Urinary bladder (tissue), 4 donors: ENCODE measurements at places on chromosomes 2 and 18. TPM values are rescaled to one million over a fixed set of nuclear protein-coding genes. Genes with fewer than 3 reads are reported as not detected.

- DNase-seq = no peak
These were observed 242.1 kb upstream of the TNP1 start for GRCh38 chr2:217101972-217102371.

GRCh38 chr2:55922291-55922907 lies 1.2 kb downstream of the EFEMP1 start:
- no peak for DNase-seq

Gene SPAST
- 50.2 TPM for total RNA-seq

DNA sequence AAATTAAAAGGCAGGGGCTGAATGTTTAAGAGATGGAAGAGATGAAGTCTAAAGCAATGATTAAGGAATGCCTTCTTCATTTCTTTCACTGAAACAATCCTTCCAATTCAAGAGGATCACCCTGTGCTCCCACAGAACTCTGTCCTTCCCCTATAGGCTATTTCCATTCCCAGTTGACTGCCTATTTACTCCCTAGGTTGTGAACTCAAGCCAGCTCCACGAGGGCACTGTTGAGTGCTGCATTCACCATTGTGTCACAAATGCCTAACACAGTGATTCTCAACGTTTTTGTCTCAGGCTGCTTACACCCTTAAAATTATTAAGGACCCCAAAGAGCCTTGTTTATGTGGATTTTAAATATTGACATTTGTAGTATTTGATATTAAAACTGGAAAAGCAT lies 112.4 kb downstream of the AOX1 start:
- DNase-seq = no peak

Gene PRKCE
- 29.7 TPM for total RNA-seq

GRCh38 chr2:2846332-2847208 lies 515.5 kb upstream of the MYT1L start:
- peak; percentile 65 for DNase-seq

Gene RGPD6
- total RNA-seq = 99.4 TPM

Gene CDH7
- 5.6 TPM for total RNA-seq

DNA sequence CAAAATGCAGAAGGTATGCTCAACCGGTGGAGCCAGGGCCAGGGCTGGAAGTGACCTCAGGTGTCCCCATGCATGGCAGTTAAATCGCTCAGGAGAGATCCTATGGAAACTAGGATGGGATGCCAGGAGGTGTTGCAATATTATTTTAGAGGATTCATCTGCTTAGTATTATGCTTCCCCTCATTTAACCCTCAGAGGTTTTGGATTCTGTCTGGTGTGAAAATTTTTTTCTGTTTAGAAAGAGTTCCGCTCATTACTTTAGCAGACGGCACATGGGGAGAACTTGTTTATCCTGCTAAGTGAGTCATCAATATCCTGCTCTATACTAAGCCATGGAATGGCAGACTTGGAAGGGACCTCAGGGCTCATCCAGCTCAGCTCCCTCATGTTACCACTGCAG lies 42.5 kb downstream of the TRIB2 start:
- DNase-seq = no peak

DNA sequence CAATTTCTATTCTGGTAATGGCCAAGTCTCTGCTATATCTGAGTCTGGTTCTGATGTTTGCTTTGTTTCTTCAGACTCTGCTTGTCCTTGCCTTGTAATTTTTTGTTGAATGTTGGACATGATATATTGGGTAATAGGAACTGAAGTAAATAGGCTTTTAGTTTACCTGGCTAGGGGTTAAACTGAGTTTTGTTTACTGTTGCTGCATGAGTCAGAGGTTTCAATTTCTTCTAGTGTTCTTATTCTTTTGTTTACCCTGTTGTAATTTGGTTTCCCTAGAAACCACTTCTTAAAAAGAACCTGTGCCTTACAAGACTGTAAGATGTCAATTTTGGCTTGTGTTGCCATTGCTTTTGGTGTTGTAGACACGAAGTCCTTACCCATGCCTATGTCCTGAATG lies 285.0 kb upstream of the KCNH7 start:
- no peak for DNase-seq

DNA sequence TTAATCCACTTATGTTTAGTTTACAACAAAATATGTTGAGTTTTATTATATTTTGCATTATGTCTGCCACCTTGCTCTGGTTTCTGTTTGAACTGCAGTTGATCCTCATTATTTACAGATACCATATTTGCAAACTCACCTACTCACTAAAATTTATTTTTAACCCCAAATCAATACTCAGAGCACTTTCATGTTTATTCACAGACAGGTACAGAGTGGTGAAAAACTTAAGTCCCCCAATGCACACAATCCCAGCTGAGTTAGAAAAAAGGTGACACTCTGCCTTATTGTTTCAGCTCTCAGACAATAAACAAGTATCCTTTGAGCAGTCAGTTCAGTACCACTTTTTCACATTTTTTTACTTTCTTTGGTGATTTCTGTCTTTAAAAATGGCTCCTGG lies 13.7 kb downstream of the GCG start:
- no peak for DNase-seq

DNA sequence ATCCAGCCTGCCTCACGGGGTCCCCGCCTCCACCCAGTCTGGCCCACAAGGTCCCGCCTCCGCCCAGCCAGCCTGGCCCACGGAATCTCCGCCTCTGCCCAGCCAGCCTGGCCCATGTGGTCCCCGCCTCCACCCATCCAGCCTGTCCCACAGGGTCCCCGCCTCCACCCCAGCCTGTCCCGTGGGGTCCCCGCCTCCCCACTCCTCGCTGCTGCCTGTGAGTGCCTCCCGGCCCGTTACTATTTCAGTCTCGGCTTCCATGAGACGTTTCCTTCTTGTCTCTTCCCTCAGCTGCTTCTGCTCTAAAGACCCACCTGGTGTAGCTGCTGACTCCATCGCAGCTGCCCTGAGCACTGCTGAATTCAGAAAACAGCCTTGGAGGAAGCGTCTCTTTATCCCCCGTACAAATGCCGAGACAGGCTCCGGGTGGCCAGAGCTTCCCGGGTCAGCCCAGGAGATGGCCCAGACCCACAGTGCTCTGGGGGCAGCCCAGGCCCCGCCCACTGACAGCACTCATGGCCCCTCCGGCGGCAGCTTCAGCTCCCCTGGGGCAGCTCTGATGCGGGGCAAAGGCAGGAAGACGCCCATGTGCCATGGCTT lies 69.8 kb downstream of the NFATC1 start:
- DNase-seq = no peak

- DNase-seq = no peak
These were observed 7.8 kb upstream of the POMC start for GRCh38 chr2:25176138-25176537.

Gene ACTG2
- total RNA-seq = 637 TPM

DNA sequence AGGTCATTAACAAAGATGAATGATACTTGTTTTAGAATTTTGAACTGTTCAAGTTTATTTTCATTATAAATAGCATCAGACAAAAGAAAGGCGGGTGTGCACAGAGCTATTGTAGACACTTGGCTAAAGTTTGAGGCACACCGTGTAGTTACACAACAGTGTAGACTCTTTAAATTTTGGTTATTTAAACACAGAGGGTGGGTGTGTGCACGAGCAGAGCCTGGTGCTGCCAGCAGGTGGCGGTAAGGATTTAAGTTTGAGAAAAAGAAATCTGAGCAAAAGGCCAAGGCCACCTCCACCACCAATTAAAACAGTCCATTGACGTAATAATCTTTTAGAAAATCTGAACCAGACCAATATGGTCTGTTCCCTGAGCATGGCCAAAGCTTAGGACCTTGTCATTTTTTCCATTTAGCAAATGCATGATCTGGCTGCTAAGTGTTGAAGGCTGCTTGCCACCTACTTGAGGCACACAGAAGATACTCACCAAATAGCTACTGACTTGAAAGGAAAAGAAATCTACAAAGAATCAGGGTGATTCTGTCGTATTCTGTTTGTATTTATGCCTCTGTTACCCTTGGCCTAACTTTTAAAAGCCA lies 14.3 kb downstream of the COPS7B start:
- no peak for DNase-seq

DNA sequence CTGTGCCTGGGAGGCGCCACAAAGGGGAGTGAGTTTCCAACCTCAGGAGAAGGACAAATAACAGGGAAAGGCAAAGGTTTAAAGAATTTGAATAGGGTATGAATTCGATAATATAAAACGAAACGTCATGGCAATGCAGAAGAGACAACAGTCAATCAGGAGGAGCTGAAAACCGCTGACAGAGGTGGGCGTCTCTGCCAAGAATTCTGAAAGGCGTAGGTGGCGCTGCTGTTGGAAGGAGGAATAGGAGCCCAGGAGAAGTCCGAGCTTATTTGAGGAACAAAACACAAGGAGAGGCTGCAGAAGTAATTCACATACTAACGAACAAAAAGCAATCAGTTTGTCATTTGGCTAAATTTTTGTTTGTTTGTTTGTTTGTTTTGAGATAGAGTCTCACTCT lies 485.8 kb upstream of the POU3F3 start:
- DNase-seq = no peak

Gene IL36A
- total RNA-seq = not detected

- no peak for DNase-seq
These were observed 275.8 kb downstream of the KCNS3 start for GRCh38 chr2:18154259-18154658.

Gene APCDD1
- total RNA-seq = 70.8 TPM

Gene RAB27B
- 19.8 TPM for total RNA-seq

Gene BCL2
- 53.9 TPM for total RNA-seq

GRCh38 chr2:216316743-216317142 lies 55.5 kb downstream of the MARCHF4 start:
- no peak for DNase-seq
